NCI-H345 (cell line): ENCODE measurements at places on chromosomes 13 and 19.

GRCh38 chr19:35063940-35064818, 22.7 kb downstream of the HPN start:
- no peak for DNase-seq

GRCh38 chr19:38003438-38004185, 96.6 kb downstream of the SIPA1L3 start:
- DNase-seq: peak; percentile 96

GRCh38 chr19:54696117-54696548, 28.1 kb upstream of the KIR3DL3 start:
- no peak for DNase-seq

GRCh38 chr13:38804536-38804935, 117.7 kb downstream of the FREM2 start:
- no peak for DNase-seq

DNA sequence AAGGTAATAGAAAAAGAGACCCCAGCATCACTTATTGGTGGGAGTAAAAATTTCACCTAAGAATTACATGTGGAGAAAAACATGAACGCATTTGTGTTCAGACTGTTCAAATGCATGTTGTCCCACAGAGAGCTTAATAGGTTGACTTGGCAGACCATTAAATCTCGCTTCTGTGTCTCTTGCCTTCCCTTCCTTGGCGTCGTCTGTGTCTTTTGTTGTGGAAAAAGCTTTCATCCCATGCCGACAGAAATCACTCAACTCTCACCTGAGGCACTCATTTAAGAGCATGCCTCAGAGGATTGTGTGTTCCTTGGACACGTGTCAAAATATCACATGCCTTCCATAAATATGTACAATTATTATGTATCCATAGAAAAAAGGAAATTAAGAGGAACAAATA, 24.4 kb upstream of the CACNA1A start:
- DNase-seq: no peak

- DNase-seq: peak; percentile 62
Observed at GRCh38 chr19:44800461-44800860, 8.4 kb upstream of the BCAM start.

DNA sequence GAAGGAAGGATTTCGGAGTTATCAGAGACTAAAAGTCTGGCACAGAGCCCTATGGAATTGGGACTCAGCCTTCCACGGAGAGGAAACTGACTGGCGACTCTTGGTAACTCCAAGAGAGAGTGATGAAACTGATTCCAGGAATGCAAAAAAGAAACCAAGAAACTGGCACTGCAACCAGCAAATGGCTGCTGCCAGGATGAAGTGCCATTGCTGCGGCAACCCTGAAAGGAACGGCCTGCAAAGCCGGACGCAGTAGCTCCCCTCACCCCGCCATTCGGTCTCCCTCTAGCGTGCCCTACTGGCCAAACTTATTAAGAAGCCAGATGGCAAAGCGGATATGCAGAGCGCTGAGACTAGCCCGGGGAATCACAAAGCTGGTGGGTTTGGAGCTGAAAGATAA, 236.0 kb downstream of the PCDH9 start:
- no peak for DNase-seq

GRCh38 chr13:50850445-50850844, 7.0 kb upstream of the DLEU7 start:
- no peak for DNase-seq

DNA sequence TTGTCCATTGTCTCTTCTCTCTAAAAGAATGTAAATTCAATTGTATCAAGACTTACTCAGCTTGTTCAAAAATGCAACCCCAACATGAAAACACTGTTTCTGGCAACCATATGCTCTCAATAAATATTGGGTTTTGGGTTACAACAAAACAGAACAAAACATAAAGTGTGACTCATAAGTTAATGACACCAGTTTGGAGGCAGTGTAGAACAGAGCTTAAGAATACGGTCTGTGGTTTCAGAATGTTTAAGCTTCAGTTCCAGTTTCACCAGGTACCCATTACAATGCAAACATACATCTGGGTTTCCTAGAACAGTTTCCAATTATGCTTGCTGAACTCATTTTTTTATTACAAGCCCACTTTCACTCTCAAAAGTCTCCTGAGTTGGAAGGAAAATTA, 285.8 kb upstream of the PCDH9 start:
- no peak for DNase-seq

- DNase-seq: no peak
Observed at GRCh38 chr13:94704377-94705080, 7.8 kb downstream of the SOX21 start.

DNA sequence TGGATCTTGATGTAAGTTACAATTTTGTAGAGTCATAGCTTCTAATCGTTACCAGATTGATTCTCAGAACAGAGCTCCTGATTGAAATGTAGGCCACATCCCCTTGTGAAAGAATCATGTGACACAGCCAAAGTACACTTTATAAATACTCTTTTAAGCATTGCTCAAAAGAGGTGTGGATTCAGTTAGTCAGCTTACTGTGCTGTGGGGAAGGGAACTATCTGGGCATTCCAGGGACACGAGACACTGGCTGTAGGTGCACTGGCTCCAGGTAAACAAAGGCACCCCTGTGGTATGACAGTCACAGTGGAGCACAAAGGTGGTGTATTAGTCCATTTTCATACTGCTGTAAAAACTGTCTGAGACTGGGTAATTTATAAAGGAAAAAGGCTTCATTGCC, 222.8 kb downstream of the LIG4 start:
- no peak for DNase-seq

DNA sequence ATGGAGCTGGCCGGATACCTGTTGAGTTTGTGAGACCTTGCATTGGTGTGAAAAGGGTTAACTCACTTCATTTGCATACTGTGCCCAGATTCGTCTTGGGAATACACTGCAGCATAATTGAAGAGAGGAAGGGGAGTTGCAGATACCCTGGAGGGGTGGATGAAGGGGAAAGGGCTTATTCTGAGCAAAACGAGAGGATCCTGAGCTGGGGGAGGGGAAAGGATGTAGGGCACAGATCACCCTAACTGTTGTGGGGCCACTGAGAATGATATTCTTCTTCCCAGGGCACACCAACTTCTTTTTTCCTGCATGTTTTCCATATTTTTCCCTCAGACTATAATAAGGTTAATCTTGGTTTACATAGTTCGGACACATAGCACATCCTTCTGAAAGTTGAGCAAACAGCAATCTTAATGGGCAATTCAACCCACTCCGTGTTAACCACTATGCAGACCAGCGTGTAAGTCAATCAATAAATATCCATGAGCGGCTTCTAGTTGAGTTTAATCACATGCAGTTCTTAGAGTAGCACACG, 11.7 kb upstream of the PTPRS start:
- no peak for DNase-seq

- no peak for DNase-seq
Observed at GRCh38 chr19:23314505-23315251, 64.5 kb upstream of the ZNF724 start.

DNA sequence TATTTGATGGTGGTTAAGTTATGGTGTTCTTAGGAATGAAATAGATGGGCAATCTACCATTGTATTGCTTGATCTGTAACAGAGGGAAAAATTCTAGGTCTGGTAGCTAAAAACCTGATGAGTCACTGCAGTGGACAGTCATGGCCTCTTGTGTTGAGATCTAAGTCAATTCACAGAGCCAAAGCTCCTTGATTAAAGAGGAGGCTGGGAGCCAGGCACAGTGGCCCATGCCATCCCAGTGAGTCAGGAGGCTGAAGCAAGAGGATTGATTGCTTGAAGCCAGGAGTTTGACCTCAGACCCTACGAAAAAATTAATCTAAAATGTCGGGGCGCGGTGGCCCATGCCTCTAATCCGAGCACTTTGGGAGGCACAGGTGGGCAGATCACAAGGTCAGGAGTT, 67.1 kb upstream of the KPNA3 start:
- DNase-seq: no peak

DNA sequence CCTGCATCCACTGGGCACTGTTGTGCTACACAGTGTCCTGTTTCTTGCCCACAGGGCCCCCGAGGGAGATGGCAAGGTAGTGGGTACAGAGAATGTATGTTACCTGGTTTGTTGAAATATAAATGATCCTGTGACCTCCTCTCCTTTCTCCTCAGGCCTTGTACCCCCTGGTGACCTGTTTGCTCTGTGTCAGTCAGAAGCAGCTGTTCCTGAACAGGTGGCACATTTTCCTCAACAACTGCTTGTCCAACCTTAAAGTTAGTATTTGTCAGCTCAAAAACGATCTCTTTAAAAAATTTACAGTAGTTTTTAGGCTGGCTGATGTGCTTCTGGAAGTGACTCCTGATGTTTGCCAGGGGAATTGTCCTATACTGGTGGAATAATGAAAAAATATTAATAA, 105.1 kb downstream of the FRY start:
- DNase-seq: peak; percentile 12

DNA sequence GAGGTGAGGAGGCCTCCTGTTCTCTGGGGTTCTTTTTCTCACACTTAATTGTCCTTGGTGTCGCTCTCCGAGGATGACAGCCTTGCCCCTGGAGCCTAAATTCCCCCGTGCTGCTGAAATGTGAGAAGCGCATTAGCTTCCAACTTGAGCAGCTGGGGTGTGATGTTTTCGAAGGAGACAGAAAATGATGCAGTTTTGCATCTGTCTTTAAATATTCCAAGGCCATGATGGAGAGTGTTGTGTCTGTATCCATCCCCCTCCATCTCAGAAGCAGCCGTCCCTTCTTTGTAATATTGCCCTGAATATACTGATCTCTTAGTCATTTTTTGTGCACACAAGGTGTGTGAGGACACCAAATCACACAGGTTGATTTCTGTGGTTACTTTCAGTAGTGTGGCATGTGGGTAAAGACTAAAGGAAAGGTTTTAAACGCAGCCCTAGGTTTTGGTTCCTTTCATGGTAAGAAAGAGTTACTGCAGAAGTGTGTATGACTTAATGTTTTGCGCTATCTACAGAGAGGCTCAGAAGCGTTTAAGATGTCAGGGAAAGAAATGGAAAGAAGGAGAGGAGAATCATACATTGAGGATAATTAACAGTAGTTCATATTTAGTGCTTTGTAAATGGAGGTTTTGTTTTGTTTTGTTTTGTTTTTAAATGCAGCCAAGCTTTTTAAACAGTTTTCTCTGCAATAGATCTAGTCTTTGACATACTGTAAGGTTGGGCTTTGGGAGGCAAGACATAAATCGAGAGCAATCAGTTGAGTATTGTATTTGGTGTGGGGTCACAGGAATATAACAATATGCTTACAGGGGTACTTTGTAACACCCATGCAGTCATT, 1.6 kb downstream of the NBEA start:
- no peak for DNase-seq

DNA sequence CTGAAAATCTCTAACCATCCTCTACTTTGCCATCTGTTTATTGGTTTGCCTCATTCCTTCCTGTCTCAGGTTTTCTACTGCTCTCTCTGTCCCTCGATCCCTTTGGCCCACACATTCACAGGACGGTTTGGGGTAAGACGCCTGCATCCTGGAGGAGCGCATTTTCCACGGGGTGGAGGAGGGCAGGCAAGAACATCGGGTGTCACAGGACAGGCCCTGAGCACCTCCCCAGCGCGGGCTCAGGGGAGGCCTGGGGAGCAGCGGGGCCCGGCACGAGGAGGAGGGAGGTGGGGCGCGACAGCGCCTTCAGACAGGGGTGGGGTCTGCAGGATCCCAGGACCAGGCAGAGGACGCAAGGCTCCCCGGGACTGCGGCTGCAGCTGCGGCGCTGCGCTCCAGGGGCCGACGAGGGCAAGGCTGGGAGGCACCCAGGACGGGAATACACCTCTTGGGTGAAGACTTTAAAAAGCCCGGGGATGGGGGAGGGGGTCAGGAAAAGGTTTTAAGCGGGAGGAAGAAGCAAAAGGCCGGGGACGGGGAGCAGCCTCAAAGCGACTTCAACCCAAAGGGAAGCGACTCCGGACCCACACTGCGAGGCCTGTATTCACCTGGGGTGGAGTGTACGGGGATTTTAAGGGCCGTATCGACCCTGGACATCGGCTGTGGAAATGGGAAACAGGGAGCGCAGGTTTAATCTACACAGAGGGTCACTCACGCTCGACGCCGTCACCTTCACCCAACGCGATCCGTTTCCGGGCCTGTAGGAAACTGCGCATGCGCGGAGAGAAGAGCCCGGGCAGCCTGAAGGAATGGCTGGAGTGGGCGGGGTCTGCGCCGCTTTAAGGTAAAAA, at the start of gene ZNF415:
ZNF415 (minus strand) TSS at position 770 of the 851 bp plus-strand sequence. CDS start 10,234 bp downstream, outside the sequence.
- DNase-seq: peak; percentile 69

DNA sequence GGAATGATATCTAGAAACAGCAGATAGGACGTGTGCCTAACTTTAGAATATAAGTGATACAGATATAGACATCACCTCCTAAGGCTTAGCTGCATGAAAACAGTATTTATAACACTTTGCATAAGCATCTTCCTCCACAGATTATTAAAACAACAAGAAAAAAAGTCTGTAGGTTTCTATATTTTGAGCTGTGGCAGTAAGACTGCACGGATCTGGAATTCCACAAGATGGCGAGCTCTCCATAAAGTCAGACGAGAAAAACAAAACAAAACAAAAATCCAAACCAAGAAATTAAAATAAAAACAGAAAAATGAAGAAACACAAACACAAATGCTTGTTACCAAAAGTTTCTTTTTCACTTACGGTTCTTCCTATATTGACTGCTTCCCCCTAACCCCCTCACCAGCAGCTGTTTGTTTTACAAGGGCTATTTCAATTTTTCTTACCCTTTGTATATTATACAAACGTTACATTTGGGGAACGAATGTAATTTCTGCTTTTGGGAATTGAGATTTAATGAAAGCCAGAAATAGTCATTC, 285.8 kb downstream of the MYO16 start:
- peak; percentile 43 for DNase-seq

DNA sequence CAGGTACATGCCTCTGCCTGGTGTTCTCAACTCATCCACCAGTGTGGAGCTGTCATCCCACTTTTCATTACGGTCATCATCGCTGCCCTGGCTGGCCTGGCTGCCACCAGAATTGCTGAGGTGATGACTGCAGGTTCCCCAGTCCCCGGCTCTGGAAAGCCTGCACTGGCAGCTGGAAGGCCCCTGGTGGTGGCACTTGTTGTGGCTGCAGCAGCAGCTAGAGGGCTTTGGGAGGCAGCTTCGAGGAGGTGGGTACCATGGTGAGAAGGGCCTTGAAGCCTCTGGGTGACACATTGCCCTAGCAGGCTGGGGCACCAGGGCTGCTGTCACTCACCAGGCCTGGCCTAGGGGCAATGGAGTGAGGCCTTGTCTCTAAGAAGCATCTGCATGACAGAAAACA, 25.3 kb upstream of the ZNF14 start:
- DNase-seq: no peak
